ENCODE measurements at places on chromosomes 11 and 22.

GRCh38 chr11:617199-617911, 1.6 kb upstream of the IRF7 start:
- no peak for DNase-seq

DNA sequence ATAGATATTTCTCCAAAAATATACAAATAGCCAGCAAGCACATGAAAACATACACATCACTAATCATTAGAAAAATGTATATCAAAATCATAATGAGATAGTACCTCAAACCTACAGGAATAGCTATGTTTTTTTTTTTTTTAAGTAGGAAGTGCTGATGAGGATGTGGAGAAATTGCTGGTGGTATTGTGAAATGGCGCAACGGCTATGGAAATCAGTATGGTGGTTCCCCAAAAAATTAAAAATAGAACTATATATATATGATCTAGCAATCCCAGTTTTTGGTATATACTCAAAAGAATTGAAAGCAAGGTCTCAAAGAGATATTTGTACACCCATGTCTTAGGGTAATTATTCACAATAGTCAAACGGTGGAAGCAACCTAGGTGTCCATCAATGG, 46.0 kb upstream of the HIPK3 start:
- DNase-seq = no peak

DNA sequence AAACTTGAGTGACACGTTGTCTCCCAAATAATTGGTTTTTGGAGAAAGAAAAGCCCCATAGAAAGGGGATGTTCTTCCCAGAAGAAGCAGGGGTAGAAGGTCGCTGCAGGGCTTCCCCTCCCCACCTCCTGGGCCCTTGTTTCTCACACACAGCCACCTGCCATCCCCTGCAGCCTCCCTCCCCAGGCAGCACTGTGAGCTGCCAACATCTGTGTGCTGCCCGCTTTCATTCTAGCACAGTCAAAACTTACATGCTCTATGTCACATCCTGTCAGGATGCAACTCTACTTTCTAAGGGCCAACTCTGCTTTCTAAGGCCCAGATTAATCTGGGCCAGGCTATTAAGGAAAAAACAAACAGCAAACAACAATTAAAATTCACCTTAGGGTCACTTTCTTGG, 309.4 kb upstream of the ZC3H12C start:
- no peak for DNase-seq

DNA sequence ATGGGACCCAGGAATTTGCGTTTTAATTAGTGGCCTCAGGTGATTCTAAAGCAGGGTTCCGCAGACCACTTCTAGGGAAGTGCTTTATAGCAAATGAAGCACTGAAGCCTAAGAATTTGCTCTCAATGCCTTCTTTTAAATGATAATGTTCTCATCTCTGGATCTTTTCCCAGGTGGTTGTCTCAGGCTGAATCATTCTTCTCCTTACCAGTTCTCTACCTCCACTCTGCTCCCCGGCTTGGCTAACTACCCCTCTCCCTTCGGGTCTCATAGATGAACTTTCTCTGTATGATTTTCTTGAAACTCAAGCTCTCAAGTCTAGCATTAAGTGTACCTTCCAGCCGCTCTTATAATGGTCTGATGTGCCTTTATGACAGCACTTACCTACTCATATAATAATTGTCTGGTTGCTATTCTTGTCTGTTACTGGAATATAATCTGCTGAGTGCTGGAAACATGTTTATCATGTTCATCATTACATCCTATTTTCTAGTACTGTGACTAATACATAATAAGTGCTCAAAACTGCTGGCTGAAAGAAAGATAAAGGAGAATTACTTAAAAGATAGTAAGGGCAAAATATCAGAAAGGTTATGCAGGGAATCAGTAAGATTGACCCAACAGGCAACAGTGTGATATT, 195.9 kb upstream of the SESN3 start:
- DNase-seq = no peak

DNA sequence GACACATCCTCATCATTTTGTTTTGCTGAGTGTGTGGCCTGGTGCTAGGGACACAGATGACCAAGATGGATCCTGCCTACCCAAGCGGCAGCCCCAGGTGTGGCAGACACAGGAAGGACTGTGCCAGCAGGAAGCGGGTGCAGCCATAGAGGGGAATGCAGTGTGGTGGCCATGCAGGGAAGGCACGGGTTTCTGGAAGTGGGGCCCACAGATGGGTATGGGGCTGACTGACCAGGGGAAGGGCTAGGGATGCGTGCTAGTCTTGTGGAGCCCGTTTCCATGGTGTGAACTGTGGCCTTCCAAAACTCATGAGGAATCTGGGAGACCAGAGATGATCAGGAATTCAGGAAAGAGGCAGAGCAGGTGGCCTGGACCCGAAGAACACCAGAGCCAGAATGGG, 33.5 kb downstream of the YPEL1 start:
- no peak for DNase-seq

DNA sequence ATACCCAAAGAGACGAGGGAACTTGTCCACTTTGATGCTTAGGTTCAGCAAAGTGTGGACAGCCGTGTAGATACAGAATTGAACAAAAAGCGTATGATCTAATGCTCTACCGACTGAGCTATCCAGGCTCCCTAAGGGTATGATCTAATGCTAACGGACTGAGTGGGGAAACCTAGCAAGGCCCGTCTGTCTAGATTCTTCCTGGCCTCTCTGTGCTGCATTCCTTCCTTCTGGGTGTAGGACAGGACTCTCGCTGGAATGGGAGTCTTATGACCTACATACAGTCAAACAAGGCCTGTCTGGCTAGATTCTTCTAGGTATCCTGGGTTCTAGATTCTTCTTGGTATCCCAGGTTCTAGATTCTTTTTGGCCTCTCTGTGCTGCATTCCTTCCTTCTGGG, 8.4 kb upstream of the SLC15A3 start:
- DNase-seq = no peak
